Neural progenitor cell (in vitro differentiated cells): ENCODE measurements at places on chromosomes 5 and 9. TPM values are rescaled to one million over a fixed set of nuclear protein-coding genes. Genes with fewer than 3 reads are reported as not detected.

- no peak for DNase-seq
Observed at GRCh38 chr5:103094737-103095136, 25.2 kb downstream of the GIN1 start.

GRCh38 chr5:6212244-6212643 lies 166.1 kb downstream of the MED10 start:
- no peak for DNase-seq

DNA sequence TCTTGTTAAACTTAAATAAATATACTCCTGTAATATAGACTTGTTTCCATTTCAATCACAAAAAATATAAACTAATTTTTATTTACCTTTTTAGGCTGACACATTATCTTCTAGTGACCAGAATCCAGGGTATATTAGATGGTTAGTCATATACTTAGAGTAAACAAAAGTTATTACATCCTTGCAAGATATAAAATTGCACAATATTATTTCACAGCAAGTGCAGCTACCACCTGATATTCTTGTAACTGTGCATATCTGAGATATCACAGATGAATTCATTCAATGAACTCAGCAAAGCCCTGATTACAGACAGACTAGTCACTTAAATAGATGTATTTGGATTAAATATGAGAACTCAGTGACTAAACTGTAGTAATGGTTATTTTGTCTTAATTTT lies 25.6 kb upstream of the ARRDC3 start:
- DNase-seq = no peak

DNA sequence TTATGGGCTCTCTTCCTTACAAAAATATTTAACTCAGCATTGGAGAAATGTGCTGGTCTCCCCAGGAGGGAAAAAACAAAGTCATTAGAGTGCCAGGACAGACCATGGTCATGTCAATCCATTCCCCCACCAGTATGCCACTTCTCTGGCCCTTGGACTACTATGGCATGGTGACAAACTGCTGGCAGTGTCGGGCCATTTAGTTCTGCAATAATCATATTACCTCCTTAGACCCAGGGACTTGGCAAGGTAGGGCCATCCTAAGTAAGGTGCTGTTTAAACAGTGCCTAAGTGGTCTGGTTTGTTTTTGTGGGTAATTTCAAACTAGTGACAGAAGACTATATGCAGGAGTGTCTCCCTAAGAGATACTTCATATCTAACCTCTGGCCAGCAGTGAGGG lies 177.8 kb upstream of the STK32A start:
- DNase-seq = no peak

- DNase-seq = no peak
Observed at GRCh38 chr9:5549658-5550650, 39.6 kb downstream of the PDCD1LG2 start.

DNA sequence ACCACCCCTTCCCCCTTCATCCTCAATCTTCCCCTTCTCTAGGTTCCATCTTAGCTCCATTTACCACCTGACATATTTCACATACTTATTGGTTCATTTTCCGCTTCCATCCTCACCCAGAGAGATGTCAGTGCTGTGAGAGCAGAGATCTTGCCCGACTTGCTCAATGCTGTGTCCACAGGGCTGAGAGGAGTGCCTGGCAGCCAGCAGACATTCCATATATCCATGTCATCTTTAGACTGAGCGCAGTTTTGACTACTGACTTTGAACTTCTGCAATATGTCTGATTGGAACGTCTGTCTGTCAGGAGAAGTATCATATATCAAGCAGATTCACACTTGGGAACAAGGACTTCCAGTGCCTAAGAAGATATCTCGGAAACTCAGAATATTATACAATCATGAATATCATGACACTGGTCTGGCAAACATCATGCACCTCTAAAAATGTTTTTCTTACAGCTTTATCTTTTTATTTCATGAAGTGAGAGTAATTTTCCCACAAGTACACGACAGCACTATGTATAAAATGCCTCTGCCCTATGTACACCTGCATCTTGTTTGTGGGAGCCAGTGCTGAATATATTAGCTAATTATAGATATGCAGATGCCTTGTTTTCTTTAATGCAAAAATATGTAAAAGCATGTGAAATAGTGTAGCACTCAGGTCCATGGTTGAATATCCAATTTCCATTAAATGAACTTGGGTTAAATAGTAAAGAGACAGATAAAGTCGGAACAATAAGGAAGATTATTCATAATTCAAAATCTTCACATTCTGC lies 454.0 kb upstream of the DAP start:
- DNase-seq = no peak

GRCh38 chr5:140221697-140222223 lies 46.8 kb downstream of the CYSTM1 start:
- no peak for DNase-seq

DNA sequence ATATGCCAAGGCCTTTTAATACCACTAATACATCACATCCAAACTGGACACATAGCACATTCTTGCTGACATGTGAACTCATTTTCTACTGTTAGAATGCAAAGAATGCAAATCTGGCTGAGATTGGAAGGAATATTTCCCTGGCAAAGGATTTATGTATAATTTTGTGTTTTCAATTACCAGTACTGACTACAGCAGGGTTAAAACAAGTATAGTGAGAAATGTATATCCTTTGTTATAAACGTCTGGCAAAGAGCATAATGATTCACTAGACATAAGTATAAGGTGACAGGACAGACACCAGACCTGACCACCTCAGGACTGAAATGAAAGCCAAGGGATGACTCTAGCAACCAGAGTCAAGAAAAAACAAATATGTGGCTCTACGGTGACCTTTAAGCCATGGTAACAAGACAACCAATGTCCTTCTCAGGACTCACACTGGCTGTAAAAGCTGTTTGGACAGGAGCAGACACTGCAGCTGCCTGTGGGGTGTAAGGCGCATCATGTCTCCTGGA lies 95.0 kb downstream of the MRPS27 start:
- no peak for DNase-seq

DNA sequence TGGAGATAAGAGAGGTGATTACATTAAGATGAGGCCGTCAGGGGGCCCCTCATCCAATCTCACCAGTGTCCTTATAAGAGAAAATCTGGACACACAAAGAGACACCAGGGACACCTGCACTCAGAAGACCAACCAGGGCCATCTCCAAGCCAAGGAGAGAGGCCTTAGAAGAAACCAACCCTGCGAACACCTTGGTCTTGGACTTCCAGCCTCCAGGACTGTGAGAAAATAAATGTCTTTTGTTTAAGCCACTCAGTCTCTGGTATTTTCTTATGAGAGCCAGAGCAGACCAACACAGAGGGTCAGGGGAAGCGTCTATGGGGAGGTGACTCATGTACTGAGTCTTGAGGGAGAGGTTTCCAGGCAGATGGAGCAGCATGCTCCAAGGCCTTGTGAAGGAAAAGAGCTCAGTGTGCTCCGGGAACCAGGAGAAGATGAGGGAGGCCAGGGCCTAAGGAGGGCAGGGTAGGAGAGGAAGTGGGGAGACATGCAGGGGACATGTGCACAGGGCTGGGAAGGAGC lies 5.4 kb downstream of the PHYKPL start:
- no peak for DNase-seq

DNA sequence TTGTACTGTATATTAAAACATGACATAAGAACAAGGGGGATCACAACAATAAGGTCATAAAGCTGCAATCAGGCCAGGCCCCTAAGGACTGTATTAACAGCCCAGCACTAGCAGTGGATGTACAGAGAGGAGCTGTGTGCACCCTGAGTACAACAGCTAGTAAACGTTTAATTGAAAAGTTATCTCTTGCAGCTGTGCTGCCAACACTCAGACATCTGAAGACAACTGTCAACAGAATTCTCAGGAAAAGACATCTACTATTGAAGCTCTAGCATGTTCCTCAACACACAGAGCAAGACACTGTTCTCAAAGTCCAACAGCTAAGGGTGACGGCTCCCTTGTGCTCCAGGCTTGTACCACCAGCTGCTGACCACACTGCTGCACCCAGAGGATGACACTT lies 199.6 kb downstream of the DCP2 start:
- no peak for DNase-seq

DNA sequence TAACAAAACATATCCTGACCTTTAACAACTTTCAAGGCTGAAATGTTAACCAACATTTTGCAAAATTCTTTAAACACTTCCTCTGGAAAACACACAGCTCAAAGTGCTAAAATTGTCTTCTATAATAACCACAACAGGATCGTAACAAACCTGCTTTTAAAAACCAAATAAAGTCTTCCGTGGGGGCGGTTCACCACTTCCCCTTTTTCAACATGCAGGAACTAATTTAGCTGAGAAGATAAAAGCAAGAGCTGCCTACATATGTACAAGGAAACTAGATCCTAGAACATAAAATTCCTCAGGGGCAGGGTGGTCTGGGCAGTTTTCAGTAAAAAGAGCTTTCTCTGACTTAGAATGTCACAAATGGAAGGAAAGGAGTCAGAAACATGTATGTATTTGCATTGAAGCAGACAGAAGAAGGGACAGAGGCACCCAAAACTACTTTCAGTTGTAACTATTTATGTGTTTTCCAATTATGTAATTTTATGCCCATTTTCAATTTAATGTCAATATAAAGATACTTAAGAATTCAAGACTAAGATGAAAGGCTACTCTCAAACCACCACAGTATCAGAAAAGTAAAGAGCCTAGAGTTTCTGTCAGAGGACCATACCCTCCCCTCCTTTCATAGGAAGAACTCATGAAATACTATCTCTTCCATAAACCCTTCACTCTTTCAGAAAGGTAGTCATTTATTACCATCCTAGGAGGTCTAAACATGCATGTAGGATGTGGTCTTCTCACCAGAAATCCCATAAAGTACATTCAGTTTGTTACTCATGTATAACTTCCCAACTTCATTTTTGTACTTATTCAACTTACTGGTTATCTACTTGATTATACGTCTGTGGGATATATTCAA lies 185.9 kb upstream of the RASA1 start:
- no peak for DNase-seq

DNA sequence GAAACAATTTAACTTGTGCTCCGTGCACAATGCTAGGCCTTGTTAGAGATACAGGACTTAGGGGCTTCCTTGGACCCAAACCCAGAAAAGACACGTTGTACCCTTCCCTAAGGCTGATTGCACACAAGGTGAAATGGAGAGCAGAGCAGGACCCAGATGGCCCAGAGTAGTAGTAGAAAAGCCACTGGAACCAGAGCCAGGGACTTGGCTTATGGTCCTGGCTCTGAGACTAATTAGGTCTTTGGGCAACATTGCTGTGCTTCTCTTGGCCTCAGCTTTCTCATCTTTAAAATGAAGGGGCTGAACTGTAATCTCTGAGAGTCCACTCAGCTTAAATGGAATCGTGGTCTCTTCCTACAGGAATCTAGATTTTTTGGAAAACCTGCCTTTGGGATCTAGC lies 42.3 kb downstream of the EBF1 start:
- no peak for DNase-seq

ITGA2 gene
- 2.5 and 2.6 TPM in 2 replicates for total RNA-seq

ABCA1 gene
- total RNA-seq = 28.2 and 32.4 TPM in 2 replicates

TAF1L gene
- total RNA-seq = not detected in 2 replicates

SHROOM1 gene
- total RNA-seq = 0.36 and 2.0 TPM in 2 replicates

PCDHB2 gene
- total RNA-seq = 34.2 and 48.4 TPM in 2 replicates

STPG3 gene
- total RNA-seq = not detected in 2 replicates
